Activated CD8-positive, alpha-beta memory T cell treated with anti-CD3 and anti-CD28 coated beads, Interleukin-2, amount 10 ng/mL, durations not matched to agents 7 days and 5 days (primary cell): ENCODE measurements at places on chromosomes 7 and 10. TPM values are rescaled to one million over a fixed set of nuclear protein-coding genes. Genes with fewer than 3 reads are reported as not detected.

DNA sequence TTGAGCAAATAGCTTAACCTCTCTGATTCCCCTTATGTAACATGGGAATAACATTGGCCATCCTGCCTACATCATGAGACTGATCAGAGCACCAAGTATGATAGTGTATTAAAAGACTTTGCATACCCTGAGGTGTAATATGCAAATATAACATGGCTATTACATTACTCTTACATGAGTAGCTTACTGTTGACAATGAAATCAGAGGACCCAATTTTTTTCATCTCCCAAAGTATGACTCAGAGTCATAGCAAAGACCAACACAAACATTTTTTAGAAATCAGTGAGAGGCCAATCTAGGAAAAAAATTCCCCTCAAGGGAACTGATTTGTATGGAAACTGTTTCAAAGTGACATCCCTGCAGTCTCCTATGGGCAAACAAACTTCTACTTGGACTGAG lies 47.0 kb upstream of the TMEM140 start:
- DNase-seq, result no peak
- peaks cover 4% of the 10 kb centered on the region for H3K4me1 ChIP-seq
- H3K36me3 ChIP-seq, result no peaks in the 10 kb centered on the region
- no peak overlapping the region for H3K27ac ChIP-seq
- H3K27me3 ChIP-seq, result no peaks in the 10 kb centered on the region
- H3K4me3 ChIP-seq, result no peak overlapping the region

- no peak overlapping the region for H3K27ac ChIP-seq
- DNase-seq, result no peak
- H3K36me3 ChIP-seq, result no peaks in the 10 kb centered on the region
- H3K4me1 ChIP-seq, result no peaks in the 10 kb centered on the region
- no peak overlapping the region for H3K4me3 ChIP-seq
- peaks cover 7% of the 10 kb centered on the region for H3K27me3 ChIP-seq
Measured at GRCh38 chr7:108071551-108071950, 58.6 kb downstream of the LAMB4 start.

DNA sequence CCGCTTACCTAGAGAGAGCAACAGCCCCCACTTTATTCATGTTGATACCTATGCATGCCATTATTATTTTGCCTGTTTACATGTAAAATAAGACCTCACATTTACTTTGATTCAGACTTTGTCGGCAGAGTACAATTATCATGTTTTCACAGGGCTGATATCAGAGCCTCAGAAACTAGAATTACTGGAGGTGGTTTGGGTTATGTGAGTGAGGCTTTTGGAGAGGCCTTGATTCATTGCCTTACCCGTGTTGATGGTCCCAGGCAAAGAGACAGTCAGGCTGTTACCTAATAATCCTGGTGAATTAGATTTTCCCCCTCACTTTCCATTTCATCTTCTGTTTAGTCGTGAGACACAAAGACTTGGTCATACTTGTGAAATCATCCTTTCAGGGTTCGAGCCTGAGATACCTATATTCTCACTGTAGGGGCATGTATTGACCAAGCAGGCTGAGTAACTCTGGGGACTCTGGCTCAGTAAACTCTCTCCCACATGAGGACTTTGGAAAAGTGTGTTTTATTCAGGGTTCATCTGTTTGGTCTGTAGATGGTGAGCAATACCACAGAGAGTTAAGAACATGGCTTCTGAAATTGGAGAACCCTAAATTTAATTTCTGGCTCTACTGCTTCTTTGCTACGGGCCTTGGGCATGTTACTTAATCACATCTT lies 150.9 kb downstream of the CELF2 start:
- no peak overlapping the region for H3K27ac ChIP-seq
- H3K4me3 ChIP-seq, result no peak overlapping the region
- H3K4me1 ChIP-seq, result peaks cover 25% of the 10 kb centered on the region
- DNase-seq, result no peak

DNA sequence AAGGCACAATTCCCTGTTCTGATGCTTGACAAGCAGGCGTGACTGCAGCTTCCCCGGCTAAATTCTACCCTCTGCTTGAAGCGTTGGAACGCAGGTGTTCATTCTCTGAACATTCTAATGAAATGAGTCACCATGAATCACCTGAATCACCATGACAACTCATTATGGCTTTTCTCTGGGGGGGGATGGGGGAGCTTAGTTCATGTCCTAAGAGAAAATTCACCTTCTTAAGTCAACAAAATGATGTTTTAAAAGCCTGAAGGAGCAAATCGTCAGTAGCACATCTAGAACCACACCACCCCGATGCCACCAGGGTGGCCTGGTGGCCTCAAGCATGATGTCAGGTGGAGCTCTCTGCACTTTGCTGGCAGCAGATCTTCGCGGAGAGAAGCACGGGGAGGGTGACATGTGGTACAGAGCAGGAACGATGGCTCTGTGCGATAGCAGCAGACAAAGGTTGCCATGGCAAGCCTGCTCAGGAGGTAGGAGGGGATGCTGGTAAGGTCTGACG lies 33.7 kb downstream of the DDC start:
- H3K27ac ChIP-seq, result no peak overlapping the region
- H3K27me3 ChIP-seq, result peaks cover 43% of the 10 kb centered on the region
- H3K4me1 ChIP-seq, result peaks cover 20% of the 10 kb centered on the region
- H3K4me3 ChIP-seq, result no peak overlapping the region
- DNase-seq, result no peak

- no peak for DNase-seq
- no peak overlapping the region for H3K4me3 ChIP-seq
- peaks cover 10% of the 10 kb centered on the region for H3K27me3 ChIP-seq
- peaks cover 1% of the 10 kb centered on the region for H3K36me3 ChIP-seq
Measured at GRCh38 chr10:46033602-46034011, 3.2 kb upstream of the NCOA4 start.

GPR26 gene
- total RNA-seq, result not detected

DENND2A gene
- total RNA-seq, result not detected

HKDC1 gene
- 0.61 TPM for total RNA-seq
